ENCODE measurements at places on chromosomes 3 and 15.

GRCh38 chr3:49535971-49536874 lies 18.1 kb upstream of the BSN start:
- no peak for DNase-seq

DNA sequence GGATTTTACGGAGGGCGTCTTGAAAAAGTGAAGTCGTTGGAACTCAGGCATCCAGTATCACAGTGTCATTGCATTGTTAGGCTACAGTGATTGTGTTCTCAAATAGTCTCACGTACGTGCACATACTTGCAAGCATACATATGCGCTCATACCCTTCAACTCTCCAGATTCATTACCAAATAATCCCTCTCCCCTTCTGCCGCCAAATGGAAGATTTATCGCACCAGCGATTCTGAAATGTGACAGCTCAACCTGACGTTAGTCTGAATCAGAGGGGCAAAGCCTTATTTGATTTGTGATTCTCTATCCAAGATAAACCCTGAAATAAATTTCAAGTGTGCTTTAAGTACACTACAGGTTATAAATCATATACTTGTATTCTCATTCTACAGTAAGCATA lies 119.4 kb downstream of the GADL1 start:
- no peak for DNase-seq

DNA sequence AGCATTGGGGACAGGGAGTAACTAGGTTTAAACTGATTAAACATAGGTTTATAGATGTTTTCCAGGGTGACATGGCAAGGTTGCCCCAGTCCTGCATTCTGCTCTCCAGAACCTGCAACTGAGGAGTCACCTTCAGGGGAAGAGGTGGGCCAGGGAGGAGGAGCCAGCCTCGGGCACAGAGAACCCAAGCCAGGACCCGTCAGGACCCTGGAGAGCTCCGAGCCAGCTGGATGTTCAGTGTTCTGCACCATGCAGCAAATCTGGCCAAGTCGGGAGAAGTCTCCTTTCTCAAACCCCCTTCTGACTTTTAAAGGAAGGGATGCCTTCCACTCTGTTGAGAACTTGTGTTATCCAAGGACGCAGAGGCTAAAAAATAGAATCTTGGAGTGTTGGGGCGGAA lies 62.1 kb upstream of the SLC6A11 start:
- DNase-seq = no peak

GRCh38 chr3:139227165-139227564 lies 116.7 kb upstream of the MRPS22 start:
- DNase-seq = no peak

- DNase-seq = no peak
Observed at GRCh38 chr3:147393943-147394883, 12.1 kb downstream of the ZIC4 start.
